ENCODE measurements at places on chromosomes 2 and 18.

GRCh38 chr18:46591783-46592391, 65.1 kb downstream of the LOXHD1 start:
- DNase-seq: no peak

DNA sequence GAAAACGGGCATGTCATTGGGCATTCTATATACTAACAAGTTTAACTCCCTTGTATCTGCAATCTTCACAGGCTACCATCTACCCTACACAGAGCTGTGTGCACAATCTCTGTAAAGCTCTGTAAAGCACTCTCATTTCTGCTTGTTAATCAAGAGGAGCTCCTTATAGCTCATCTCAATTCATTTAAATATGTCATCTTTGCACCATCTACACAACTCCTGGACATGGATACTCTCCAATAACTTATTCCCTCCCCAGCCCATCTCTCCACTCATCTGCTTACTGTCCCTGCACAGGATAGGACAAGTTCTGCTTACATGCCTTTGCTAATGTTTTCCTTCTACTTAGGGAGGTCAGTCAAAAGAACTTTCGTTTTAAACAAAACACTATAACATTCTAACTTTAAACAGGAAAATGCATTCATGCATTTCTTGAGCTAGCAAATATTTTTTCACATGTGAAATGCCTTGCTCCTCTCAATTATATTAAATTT, 61.4 kb downstream of the DPP4 start:
- no peak for DNase-seq

DNA sequence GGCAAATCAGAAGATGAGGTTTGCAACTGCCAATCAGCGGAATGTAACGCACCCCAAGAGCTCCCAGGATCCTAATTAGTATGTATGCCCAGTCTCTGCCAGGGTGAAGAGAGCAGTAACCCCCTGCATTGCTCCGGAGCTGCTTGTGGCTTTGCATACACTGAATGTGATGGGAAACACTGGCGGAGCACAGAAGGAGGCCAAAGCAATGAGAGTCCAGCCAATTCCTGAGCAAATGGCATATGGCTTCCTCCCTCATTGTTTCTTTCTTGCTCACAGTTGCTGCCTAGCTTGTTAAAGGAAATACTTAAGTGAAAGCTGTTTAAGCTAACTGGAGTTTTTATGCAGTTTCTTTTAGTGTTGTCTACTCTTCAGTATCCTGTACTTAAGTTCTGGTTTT, 343.5 kb upstream of the NT5C1B start:
- no peak for DNase-seq

- no peak for DNase-seq
These were observed 77.0 kb downstream of the VSNL1 start for GRCh38 chr2:17617516-17617915.

- no peak for DNase-seq
These were observed 41.7 kb downstream of the ST3GAL5 start for GRCh38 chr2:85847051-85847588.

GRCh38 chr2:122186761-122187222, 431.3 kb downstream of the TSN start:
- DNase-seq: no peak

GRCh38 chr2:73043276-73043675, 28.2 kb downstream of the SFXN5 start:
- no peak for DNase-seq

GRCh38 chr2:148646231-148646559, 1.6 kb downstream of the EPC2 start:
- DNase-seq: no peak

Data from sciatic nerve (tissue), 2 donors.